ENCODE measurements at places on chromosomes 6 and 20.

DNA sequence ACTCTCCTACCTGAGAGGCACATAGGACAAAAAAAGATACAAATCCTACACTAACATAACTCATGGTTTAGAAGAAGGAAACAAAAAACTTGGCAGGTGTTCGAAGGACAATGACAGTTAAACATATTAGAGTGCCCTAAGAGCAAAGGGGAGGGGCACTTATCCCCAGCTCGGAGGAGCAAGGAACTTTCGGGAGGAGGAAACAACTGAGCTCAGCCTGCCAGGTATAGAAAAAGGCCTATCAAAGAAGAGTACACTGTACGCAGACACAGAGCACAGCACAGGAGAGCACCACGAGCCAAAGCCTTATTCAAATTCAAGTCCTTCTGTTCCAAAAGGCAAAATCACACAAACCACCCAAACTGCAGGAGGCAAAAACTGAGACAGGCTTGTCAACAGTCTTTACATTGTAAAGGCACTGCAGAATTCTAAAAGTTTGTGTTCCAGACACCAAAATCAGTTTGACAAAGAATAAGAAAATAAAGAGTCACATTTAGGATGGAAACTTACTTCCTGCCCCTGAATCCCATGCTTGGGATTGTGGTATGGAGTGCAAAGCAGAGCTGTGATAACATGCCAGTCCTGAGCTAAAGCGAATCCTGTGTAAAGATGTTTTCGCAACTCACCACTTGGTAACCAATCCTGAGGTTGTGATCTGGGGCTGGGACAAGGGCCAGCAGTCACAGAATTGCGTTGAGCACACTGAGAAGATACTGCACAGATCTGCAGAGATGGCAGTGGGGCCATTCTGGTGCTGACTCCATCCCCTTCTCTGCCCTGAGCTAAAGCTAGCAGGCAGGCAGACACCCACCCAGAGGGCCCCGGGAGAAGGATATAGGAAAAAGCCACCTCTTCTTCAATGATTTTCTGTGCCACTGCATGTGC, 108.6 kb downstream of the CHD6 start:
- no peak for DNase-seq

DNA sequence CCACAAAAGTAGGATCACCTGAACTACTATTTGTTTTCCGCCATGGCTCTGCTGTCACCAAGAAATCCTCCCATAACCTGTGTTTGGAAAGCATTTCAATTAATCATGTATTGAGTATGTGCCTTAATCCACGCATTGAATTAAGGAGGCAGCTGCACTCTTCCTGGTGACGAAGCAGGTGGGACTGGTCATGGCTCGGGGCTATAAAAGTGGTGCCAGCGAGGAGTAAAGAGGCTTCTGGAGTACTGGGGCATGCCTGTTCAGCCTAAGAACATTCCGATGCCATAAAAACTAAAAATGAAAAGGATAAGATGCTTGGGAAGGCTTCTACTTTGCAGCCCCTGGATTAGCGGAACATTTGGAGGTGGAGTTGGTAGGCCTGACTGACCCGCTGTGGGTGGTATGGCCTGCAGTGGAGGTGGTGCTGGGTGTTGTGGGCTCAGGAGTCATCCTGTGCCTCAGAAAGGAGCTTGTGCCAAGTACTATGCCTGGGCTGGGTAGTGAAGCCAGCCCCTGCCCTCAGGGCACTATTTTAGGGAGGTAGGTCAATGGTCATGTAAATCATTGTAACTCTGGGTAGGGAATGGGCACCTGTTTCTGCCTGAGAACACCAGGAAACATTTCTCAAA, 110.5 kb downstream of the B3GAT2 start:
- DNase-seq: no peak

GRCh38 chr6:169371344-169372127, 117.9 kb upstream of the THBS2 start:
- no peak for DNase-seq

- DNase-seq: no peak
These were observed 82.0 kb upstream of the AKIRIN2 start for GRCh38 chr6:87784051-87784450.

GRCh38 chr20:46416421-46416820, 10.0 kb upstream of the ELMO2 start:
- no peak for DNase-seq

- no peak for DNase-seq
These were observed 6.0 kb downstream of the CD83 start for GRCh38 chr6:14123386-14124111.

DNA sequence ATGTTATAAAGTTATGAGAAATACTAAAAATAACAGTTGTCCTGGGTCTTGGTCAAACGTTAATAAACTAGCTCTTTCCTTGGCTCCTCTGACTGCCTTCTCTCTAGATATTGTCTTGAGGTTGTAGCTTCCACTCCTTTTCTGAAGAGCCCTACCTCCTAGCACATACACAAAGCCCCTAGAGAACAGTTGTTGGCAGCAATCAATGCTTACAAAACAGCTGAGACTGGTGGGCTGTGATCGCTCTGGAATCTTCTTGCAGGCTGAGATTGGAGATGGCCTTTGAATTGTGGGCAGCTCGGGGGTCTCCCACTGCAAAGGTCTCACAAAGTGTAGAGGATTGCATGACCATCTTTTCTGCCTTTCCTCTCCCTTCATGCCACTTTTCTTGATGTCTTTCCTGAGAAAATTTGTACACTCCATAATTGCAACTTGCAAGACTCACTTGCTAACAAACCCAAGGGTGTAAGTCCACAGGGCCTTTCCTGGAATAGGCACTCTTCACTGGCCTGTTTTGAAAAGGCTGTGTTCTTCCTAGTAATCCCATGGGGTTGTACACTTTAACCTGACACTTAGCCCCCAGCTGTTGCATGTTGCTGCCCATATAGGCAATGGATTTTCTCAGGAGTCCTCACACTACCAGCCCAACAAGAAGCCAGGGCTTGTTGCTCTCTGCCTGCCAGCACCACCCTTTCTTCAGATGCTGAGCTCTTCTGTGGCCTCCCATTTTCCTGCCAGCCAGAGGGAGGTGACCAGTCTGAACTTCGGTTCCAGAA, 99.9 kb downstream of the TCP11 start:
- DNase-seq: no peak

DNA sequence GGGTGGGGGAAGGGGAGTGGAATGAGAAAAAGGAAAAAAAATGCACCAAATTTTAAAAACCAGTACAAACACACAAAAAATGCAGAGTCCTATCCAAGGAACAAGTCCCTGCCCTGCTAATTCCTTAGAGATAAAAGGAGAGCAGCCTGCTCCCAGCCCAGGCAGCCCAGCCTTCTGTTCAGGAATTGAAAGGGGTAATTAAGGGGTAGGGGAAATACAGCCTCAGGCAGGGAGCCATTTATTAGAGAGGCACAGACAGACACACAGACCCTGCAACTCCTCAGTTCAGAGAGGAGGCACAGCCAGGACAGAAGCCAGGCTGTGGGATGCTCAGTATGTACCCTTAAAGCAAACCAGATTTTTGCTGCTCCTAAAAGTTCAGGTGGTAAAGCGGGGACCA, 137.2 kb downstream of the EYA2 start:
- DNase-seq: no peak

- DNase-seq: no peak
These were observed 10.3 kb downstream of the RSPO4 start for GRCh38 chr20:991850-992249.

Measured in nucleus accumbens (tissue), 56 donors.